ENCODE measurements at places on chromosomes 1 and 21.

GRCh38 chr1:204455063-204455830, 39.4 kb downstream of the PIK3C2B start:
- DNase-seq: no peak

DNA sequence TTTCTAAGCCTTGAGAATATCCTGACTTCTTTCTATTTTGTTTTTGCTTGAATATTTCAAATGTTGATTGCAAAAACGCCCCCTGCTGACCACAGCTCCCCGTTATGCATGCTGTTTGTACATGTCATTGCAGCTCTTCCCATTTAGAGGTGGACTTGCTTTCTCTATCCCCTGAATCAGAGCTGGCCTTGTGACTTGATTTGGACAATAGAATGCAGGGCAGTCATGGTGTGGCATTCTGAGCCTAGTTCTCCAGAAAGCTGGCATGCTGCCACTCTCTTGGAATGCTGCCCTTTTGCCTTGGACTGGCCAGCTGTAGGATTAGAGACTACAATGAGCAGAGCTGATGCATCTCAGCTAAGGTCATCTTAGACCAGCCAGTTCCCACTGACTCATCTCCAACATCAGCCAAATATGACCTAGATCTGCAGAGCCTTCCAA, 1561.5 kb downstream of the MRPL39 start:
- DNase-seq: peak; percentile 11

- peak; percentile 13 for DNase-seq
These were observed 47.1 kb downstream of the UMODL1 start for GRCh38 chr21:42117967-42118780.

- no peak for DNase-seq
These were observed 97.4 kb downstream of the KCNH1 start for GRCh38 chr1:211036381-211037060.

DNA sequence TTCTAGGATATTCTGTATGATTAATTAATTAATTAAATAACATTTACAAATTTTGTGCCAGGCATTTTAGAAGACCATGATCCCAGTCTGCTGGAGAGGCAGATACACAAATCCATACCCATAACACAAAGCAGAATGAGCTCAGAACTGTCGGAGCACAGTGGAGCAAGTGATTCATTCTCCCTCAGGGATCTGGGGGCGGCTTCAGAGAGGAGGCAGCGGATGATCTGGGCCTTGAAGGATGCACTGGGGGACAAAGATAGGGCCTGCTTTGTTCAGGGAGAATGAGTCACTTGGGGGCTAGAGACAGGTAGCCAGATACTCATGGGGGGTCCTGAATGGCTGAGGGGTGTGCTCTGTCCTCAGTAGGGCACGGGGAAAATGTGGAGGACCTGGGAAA, 50.9 kb upstream of the TRABD2B start:
- no peak for DNase-seq

DNA sequence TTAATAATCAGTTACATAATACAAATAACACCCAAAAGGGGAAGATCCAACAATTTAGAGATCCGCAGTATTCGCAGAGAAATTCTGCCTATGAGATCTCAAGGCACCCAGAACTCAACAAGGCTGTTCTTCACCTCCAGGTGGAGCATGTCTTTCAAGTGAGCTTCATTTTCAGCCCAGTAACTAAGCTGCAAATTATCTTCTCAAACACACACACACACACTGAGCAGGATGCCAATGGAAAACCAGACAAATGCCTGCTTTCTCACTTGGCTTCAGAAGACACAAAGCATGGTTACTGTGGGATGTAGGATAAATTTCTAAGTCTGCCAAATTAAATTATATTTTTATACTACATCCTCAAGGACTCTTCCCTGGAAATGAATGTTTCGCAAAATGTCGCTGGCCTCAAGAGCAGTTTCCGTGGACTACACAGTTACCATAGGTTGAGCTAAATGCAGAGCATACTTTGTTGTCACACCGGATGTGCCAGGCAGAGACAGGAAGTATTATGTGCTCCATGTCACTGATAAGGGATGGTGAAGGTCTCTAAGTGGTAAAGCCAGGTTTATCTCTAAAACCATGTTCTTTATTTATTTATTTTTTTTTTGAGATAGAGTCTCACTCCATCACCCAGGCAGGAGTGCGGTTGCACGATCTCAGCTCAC, 30.3 kb downstream of the UBR4 start:
- DNase-seq: no peak

- no peak for DNase-seq
These were observed 61.5 kb upstream of the RAVER2 start for GRCh38 chr1:64683419-64683818.

DNA sequence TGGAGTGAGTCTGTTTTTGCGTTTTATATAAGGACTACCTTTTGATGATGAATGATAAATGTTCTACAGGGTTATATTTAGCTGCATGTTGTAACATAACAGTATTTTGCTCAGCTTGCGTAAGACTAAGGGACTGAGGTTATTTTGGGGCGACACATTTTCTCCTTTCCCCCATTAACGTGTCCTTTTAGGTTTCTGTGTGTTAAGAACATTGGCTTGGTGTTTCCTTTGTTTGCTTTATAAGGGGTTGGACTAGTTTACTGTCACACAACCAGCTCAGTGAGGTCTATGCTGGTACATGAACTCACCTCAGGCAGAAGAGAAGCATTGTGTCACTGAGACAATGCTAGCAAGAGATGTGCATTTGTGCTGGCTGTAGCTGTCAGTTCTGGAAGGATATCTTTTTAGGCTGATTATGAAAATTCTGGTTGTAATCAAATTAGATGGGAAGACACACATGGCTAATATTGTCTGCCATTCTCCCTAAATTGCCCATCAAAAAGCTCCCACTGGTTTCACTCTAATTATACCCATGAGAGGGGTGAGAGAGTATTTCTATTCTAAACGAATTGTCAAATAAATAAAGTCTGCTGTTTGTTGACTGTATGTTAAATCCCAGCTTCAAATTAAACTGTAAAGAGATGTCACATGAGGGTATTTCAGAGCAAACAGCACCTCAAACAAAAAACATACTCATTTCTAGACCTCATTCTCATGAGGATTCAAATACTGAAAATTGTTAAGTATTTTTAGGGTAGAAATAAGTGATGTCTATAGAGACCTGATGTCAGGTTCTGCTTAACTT, 62.6 kb downstream of the CDC14A start:
- DNase-seq: no peak

GRCh38 chr1:195394567-195394966, 1213.7 kb downstream of the KCNT2 start:
- DNase-seq: no peak

- DNase-seq: no peak
These were observed 287.9 kb downstream of the PLPP3 start for GRCh38 chr1:56291374-56291919.

- peak; percentile 6 for DNase-seq
These were observed 136.4 kb downstream of the AKT3 start for GRCh38 chr1:243713470-243714186.

- DNase-seq: no peak
These were observed 73.5 kb downstream of the RRAGC start for GRCh38 chr1:38786040-38786436.

DNA sequence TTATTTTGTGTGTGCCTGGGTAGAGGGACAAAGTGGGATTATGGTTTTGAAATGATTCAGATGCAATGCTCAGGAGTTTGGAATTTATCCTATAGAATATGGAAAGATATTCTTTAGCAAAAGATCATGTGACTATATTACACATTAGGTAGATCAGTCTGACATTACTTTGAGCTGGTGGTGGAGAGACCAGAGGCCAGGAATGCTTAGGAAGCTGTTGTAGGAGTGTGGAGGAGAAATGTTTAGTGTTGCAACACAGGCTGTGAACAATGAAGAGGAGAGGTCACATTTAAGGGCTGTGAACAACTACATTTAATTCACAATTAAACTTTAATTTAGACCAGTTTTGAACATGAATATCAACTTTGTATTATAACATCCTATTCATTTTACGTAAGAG, 45.3 kb upstream of the PODN start:
- no peak for DNase-seq

DNA sequence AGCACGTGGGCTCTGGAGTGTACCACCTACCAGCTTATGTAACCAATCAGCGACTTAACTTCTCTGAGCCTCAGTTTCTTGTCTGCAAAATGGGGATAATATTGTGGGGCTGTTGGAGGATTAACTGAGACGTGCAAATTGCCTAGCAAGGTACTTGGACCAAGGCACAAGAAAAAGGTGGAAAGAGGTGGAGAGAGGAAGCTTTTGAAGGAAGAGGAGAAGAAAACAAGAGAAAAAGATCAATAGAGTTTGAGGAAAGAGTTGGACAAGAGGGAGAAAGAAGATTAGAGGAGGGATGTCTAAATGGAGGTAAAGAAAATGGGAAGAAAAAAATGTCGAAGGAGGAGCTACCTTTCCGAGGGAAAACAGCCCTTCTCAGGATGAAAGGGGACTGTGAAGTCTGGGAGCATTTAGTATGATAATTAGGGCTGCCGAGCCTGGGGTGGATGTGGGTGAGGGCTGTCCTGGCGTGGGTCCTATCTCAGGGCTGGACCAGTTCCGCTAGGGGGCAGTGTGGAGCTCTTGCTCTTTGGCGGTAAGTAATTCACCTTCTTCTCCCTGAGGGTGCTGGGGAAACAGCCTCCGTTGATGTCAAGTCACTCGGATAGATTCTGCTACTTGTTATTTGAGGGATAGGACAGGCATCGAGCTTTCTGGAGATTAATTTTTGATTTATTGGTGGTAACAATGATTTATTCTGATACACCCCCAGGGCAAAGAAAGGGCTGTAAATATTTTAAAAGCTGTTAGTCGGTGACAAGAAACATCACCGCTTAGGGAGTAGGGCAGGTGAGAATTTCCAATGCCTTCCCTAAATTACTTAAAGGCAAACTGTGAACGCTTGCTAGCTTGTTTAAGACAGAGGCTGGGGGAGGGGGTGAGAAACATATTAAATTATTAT, 79.0 kb upstream of the NFASC start:
- DNase-seq: peak; percentile 69

GRCh38 chr1:44327679-44328491, 27.2 kb downstream of the ERI3 start:
- DNase-seq: peak; percentile 99

DNA sequence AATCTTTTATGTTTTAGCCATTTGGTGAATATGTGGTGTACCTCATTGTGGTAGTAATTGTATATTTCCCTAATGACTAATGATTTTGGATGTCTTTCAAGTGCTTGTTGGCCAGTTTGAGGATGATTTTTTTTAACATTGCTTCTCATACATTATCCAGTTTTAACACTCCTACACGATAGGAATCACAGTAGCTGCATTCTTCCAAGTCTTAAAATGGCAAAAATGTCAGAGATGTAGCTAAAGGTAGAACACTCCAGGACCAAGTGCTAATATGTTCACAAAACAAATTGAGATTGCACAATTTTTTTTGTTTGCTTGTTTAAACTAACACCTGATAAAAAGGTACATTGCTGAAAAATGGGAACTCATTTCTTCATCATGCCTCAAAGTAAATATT, 11.7 kb downstream of the USP25 start:
- no peak for DNase-seq

DNA sequence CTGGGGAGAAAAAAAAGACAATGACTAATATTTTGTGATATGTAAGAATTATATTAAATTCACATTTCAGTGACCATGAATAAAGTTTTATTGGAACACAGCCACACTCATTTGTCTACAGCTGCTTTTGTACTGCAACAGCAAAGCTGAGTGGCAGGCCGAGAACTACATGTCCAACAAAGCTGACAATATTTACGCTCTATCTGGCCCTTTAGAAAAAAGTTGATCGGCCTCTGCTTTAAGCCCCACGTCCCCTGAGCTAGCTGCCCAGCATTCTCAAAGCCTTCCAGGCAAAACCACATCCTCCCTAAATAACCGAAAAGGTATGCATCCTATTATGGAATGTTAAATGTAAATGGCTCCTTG, 8.6 kb downstream of the SLC2A1 start:
- DNase-seq: no peak

GRCh38 chr1:177351361-177352108, 180.8 kb downstream of the BRINP2 start:
- no peak for DNase-seq

DNA sequence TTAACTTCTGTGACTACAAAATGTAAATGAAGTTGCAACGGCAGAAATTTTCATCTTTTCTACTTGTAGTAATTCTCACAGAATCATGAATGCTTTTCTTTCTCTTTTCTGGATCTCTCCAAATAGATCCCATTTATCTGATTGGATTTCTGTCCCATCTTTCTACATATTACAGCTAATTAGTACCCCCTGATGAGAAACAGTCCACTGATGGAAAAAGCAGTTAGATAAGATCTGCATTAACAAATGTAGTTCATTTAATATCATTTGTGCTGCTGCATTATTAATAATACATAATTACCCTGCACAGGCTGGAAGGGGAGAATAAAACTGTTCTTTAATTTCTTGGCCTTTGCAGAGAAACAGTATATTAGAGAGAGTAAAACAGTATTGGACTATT, 289.3 kb downstream of the TTLL7 start:
- DNase-seq: no peak

DNA sequence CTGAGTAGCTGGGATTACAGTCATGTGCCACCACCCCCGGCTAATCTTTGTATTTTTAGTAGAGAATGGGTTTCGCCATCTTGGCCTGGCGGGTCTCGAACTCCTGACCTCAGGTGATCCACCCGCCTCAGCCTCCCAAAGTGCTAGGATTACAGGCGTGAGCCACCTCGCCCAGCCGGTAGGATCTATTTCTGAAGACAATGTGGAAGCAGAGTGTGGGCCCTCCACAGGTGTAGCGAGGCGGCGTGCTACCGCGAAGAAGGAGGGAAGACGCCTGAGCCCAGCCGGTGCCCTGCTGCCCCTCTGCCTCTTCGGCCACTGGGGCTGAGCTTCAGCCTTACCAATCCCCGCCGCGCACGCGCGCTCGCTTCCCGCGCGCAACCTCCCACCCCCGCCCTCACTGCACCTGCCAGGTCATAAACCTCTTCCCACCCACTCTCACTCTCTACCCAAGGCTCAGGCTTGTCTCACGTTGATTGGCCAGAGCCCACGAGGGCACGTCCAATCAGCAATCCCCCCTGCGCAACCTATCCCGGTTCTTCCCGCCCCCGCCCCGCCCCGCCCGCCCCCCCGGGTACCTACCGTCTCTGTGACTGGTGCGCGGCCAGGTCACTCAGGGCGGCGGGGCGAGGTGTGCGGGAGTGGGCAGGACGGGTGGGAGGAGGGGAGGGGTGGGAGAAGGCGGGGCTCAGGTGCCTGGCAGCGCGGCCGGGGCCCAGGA, 409 bp upstream of the HOOK1 start:
- peak; percentile 99 for DNase-seq

DNA sequence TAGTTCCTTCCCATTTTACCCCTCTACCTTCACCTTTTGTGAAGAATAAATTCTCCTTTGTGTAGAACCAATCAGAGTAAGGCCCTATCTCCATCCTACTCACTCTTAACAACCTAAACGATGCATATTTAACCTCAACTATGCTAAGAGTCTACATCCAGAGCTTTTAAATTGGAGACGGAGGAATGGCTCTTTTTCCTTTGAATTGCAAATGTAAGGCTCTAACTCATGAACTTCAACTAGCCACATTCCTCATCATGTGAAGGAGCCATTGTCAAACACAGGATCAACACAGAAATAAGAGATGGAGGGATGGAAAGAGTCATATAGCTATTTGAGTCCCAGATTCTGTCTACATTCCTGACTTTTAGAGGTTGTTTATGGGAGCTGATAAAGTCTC, 18.2 kb downstream of the DEPDC1 start:
- DNase-seq: no peak

Data from NCI-H2029 treated with DMSO at 0.1 percent for 48 hours (cell line).